ENCODE measurements at places on chromosomes 3 and 15.

DNA sequence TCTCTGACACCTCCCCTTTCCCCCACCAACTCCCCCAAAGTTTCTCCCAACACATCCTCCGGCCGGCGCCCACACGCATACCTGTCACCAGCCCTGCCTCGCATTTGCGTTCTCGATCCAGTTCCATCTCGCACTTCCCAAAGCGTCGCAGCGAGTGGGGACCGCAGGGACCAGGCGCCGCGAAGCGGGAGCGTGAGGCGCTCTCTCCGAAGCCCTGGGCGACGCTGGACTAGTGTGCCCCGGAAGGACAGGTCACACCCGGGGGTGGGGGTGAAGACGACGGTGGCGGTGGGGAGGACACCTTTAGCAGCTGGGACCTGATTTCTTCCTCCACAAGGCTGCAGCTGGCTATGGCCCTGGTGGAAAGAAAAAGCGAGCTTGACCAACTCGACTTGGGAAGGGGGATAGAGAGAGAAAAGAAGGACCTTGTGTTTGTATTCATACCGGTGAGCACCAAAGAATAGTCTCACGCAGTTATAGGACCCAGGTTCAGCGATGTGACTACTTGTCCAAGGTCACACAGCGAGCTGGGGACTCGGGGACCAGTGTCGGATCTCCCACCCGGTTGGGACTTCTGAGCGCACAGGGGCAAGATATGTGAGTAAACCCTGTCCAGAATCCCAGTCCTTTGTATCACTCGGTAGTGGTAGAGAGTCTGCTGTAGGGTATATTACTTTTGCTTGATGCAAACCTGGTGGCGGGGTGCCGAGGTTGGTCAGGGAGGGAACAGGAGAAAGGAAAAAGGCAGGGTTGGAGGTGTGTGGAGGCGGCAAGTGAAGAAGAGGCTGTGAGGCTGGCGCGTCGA, 607 bp upstream of the GHSR start:
- no peak for DNase-seq

DNA sequence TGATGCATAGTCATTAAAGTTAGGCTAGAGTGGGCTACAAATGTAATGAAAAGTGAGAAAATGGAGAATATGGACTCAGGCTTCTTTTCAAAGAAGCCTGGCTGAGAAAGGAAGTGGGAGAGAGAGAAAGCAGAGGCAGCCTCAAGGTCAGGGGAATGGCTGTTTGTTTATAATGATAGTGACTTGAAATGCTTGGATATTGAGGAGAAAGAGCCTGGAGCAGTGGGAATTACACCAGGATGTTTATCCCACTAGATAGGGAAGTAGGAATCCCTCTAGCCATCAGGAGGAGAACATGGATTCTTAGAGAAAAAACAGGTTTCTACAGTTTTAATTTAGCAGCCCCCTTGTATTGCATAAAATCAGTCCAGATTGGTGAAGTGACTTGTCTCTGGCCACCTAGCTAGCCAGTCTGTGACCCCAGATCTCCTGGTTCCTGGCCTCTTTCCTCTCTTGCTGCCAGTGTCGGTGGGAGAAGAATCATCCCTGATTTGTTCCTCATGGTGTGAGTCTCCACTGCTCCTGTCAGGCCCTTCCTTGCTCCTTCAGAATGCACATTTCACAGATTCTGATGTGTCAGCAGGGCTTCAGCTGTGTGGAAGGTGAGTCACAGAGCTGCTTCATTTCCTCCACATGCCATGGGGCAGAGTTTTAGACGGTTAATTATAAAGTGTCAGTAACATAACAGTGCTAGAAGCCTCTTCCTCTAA, 32.9 kb downstream of the SEMA6D start:
- no peak for DNase-seq

DNA sequence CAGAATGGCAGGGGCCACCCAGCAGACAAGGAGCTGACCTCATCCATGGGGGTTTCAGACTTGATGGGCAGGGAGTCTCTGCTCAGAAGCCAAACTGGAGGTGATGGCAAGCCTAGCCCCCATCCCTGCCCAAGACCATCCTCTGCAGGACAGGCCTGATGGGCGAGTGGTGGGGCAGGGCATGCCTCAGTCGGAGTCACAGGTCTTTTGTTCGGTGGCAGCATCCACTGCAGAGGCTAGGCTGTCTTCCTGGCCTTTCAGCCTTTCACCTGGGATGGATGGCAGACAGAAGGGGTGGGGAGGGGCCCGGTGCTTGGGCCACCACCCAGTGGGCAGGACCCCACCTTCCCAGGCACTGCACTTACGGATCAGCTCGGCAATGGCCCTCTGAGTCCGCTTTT, 44.4 kb downstream of the PTH1R start:
- DNase-seq: no peak

DNA sequence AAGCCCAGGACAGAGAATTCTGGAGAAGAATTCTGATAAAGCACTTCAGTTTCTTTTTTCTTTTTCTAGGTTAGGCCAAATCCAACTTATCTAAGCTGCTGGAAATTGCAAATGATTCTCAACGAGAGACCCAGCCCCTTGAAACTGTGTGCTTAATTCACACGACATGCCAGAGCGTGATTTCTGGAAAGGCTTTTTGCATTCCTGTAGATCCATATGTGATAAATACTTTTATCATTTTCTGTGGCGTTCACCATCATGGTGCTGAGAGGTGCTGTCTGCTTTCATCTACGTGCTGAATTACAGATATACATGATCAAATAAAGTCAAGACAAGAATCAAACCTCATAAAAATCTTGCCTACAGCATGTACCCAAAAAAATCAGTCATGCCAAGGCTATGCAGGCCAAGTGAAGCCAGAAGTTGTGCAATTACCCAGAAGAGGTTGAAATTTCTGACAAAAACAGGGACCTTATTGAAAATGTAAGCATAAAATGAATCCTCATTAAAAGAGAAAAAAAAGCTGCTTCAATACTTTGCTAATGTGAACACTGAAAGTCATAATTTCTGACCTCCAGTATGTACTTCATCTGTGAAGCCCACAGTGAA, 10.8 kb upstream of the MEF2A start:
- DNase-seq: no peak

GRCh38 chr3:184603151-184604030, 41.8 kb downstream of the EPHB3 start:
- DNase-seq: no peak

GRCh38 chr3:102450976-102451375, 16.2 kb downstream of the ZPLD1 start:
- no peak for DNase-seq

DNA sequence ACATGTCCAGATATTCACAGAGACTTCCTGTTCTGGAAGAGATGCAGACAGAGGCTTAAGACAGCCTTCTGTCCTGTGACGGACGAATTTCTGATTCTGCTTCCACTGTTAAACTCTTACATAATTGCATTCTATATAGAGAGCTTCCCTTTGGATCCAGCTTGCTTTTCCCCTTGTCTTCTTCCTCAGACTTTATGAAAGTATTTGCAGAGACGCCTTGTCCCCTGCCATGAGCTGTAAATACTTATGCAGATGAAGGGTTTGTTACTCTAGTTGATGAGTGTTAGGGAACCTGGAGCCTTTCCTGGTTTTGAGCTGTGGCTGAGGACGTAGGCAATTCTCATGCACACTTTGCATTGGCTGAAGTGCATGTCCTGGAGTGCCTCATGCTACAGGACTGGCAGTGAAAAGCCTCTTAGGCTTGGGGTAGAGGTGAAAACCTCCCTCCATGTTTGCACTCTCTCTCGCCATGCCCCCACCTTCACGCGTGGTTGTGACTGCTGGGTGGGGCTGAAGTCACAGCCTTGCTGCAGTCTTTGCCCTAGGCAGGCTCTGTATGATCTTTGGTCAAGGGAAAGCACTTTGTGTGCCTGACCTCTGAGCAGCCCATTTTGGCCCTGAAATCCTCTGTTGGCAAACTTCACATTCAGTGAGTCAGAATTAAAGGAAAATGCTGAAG, 286.6 kb downstream of the PTPRG start:
- DNase-seq: peak; percentile 64

DNA sequence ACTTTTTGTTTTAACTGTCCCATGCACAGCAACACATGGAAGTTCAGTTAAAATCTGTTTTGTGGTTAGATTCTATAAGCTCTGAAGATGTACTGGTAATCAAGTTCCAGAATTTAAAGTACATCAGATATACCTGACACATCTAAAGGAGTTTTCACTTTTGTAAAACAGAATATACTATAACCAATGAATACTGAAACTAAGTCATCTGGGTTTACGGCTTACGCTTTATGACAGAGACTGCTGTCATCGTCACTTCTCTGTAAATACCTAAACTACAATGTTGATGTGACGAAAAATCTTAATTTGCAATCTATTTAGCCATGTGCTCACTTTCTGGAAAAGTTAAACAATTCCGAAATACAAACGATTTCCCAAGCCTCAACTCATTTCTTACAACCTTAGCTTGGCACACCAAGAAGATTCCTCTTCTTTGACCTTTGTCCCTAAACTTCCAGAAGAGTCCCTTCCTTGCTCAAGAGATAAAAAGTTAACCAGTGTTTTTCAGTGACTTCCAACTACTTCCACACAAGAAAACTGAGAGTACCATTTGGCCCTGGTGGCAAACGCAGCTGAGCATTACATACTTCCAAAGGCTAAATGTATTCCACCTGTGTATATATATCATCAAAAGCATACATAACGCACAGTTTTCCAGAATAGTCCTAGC, 56.8 kb upstream of the NEK10 start:
- no peak for DNase-seq

DNA sequence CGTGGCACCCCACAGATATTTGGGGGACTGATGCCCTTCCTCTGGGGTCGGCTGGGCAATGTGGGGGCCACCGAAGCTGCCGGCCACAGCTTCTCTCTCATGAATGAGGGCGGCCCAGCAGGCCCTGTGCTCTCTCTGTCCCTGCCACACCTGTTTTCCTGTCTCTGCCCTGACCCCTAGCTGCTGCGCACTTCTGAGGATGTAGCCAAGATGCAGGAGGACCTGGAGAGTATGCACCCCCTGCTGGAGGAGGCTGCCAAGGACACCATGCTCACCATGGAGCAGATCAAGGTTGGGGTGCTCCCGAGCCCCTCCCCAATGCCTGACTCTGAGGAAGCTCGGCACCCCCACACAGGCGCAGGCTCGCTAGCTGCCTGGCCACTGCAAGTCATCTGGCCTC, 59.7 kb downstream of the SEMA3G start:
- DNase-seq: no peak

- no peak for DNase-seq
Observed at GRCh38 chr3:129445471-129445870, 5.4 kb downstream of the IFT122 start.

- DNase-seq: no peak
Observed at GRCh38 chr3:159937561-159938166, 51.0 kb upstream of the IL12A start.

- no peak for DNase-seq
Observed at GRCh38 chr15:52392008-52392687, 96.5 kb upstream of the MYO5C start.

DNA sequence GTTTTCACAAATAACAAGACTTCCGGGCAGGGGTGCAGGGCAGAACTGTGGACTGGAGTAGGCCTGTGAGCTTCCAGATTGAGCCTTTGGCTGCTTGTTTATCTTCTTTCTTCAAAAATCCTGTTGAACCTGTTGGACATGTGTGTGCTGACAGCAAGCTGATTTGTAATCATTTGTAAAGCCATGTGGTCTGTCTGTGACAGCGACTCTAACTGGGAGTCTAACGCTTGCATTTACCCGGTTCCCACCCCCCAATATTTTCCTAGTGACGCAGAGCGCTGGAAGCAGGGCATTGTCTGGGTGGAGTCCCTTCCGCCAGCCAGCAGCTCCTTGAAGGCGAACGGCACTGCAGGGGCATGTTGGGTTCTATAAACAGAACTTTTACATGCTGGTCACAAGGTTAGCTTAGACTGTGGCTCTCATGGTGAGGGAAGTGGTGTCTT, 85.7 kb upstream of the MYZAP start:
- DNase-seq: no peak

DNA sequence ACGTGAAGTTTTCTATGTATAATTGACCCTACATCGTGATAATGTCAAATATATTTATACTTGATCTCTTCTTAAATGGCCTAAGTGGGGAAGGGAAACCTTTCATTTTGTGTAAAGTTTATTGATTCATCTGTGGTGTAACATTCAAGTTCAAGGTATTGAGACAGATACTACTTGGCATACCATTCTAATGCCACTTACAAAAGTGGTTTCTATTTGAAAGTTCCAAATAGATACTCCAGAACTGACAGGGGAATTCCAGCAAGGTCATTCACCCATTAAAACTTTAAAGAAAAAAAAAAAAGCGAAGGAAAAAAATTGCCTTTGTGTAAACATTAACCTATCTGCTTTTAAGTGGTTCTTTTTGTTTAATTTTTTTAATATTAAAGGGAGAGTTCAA, 45.3 kb upstream of the MAP3K13 start:
- no peak for DNase-seq
